ENCODE measurements at places on chromosomes 7 and 10.

DNA sequence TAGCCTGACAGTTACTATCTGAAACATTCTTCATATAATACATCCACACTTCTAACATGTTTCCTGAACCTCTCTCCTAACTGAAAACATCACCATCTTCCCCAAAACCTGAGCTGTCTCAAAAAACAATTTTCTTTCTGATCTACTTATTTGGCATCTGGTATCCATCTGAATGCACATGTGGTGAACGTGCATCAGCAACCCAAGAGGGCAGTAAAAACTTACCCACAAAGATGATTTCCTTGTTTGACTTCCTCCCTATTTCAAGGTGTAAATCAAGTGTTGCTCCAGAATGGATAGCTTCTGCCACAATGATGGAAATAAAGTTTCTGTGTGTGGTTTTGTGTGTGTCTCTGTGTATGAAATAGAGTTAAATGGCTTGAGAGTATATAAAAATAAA is 500.4 kb downstream of the MAGI2 start:
- DNase-seq = no peak

- no peak for DNase-seq
These were observed 174.1 kb upstream of the MKI67 start for GRCh38 chr10:128300290-128300824.

- peak; percentile 75 for DNase-seq
These were observed 21.7 kb upstream of the PFKP start for GRCh38 chr10:3045471-3046209.

DNA sequence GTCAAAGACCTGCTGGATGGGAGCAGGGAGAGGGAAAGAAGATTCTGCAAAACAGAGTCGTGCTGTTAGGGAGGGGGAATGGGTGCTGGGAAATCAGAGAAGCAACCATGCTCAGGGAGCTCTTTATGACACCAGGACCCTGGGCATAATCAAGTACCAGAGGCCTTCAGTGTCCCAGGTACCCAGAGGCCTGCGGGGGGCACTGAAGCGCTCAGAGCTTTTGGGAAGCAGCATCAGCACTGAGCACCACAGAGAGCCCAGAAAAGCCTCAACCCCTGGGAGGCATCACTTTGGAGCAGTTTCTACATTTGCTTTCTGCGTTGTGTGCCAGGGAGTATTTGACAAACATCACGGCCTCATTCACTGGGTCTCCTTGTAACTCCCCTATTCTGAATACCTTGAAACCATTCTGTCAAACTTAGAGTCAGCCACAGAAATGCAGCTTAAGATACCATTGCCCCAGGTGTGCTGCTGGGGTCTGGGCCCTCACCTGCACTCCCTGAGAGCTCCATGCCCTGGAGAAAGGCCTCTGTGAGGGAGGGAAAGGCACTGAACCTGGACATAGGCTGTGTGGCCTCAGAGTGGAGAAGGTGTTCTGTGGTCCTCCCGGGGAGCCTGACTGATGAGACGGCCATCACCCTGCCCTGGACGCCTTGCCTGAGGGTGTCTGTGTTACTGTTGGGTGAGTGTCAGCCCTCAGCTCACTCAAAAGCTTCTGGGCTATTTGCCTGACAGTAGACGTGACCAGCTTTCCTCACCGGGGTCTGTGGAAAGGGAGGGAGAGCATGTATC is 37.1 kb downstream of the CXCL12 start:
- DNase-seq = no peak

DNA sequence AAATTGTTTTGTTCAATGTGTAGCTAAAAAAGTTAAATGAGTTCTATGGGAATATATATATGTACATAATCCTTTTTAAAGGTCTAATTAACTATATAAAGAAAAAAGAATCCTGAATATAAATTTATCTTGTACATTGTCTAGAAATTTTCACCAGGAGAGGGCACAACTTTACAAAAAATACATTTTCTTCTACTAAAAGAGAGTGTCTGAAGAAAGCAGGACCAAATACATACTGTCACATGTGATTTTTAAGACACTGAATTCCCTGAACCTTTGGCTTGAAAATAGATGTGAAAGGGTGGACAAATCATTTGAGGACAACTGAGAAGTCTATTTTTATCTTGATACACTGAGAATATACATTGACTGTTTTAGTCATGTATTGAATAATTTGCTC is 204.3 kb downstream of the DGKB start:
- DNase-seq = peak; percentile 31

DNA sequence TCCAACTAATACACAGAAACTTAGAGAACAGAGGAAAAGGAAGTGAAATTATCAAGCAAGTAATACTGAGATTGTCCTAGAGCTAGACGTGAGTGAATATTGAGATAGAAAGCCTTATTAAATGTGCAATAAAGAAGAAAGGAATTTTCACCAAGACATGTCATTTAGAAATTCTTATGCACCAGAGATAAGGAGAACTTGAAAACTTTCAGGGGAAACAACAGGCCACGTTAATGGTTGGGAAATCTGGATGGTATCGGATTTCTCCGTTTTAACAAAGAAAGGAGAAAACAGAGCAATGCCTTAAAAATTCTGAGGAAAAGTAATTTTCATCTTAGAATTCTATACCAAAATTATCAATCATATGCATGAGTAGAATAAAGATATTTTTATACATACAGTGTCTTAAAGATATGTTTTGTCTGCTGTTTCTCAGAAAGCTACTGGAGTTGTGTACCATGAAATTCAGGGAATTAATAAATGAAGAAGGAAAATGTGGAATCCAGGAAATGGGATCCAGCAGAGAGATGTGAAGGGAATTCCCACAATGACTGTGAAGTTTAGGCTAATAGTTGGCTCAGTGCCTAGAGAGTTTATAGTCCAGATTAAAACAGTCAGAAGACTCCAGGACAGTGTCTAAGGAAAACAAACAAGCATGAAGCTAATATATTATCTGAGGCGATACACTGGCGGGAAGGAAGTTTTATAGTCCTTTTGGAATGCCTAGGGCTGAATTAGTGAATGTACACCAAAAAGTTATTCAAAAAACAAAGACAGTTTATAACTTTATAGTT is 159.5 kb downstream of the PPP1R9A start:
- DNase-seq = peak; percentile 66

DNA sequence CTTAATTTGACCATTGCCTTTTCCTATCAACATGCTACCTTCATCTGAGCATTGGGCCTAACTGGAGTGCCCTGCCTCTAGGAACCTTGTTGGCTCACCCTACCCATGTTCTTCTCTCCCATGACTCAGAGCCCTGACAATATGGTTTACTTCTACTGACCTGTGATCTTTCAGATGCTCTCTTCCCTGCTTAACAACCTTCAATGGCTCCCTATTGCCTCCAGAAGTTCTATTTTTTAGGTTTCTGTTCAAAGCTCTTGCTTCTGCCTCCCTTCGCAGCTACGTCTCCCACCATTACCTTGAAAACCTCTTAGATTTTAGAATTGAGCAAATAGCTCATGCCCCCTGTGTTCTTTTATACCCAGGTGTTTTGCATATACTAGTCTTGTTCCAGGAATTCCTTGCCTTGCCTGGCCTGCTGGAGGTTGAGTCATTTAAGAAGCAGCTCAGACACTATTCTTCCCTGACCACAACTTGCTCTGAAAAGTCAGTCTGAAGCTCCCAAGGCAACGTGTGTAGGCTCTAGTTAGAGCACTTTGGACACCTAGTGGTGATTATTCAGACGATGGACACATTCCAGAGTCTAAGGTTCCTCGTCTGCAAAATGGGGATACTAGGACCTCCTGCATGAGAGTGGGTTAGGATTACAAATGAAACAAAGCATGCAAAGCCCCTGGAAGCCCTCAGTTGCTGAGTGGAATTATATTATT is 64.4 kb upstream of the EMX2 start:
- DNase-seq = peak; percentile 85

- DNase-seq = peak; percentile 50
These were observed 237.3 kb downstream of the AHR start for GRCh38 chr7:17535776-17536175.

DNA sequence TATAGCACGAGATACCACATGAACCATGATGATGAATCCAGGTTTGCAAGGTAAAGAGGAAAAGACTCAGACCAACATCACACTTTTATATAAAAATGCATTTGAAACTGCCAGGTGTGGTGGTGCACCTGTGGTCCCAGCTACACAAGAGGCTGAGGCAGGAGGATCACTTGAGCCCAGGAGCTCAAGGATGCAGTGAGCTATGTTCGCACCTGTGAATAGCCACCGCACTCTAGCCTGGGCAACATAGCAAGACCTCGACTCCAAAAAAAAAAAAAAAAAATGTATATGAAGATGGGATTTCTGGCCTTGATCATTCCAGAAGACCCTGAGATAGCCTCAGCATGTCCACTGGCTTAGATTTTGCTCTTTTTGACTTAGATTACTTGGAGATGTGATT is 161.6 kb downstream of the PARD3 start:
- DNase-seq = no peak

- peak; percentile 61 for DNase-seq
These were observed 18.1 kb upstream of the LIPK start for GRCh38 chr10:88687853-88688467.

GRCh38 chr10:89900554-89900953 is 199.2 kb downstream of the KIF20B start:
- DNase-seq = no peak

All from choroid plexus epithelial cell (primary cell).